ENCODE measurements at places on chromosomes 5 and 9.
A peak's percentile ranks its signal among the peaks of the same experiment; 100 is the strongest.

DNA sequence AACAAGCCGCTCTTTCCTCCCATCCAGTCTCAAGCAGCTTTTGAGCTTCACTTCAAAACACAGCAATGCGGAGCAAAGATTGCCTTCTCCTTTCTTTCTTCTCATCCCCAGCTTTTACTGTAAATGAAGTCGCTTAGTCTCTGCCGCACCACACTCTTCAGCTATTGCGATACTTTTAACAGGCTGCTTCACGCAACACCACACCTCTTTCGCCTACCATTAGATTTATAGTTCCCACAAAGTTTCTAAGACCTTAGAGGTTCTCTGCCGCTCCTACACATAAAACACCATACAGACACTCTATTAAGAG lies 711 bp downstream of the PGGT1B start:
- H3K27ac ChIP-seq = peak overlapping the region; percentile 69
- H3K4me1 ChIP-seq = peaks cover 19% of the 10 kb centered on the region
- no peaks in the 10 kb centered on the region for H3K27me3 ChIP-seq
- peak overlapping the region; percentile 75 for H3K4me3 ChIP-seq
- DNase-seq = no peak
- peaks cover 8% of the 10 kb centered on the region for H3K36me3 ChIP-seq

DNA sequence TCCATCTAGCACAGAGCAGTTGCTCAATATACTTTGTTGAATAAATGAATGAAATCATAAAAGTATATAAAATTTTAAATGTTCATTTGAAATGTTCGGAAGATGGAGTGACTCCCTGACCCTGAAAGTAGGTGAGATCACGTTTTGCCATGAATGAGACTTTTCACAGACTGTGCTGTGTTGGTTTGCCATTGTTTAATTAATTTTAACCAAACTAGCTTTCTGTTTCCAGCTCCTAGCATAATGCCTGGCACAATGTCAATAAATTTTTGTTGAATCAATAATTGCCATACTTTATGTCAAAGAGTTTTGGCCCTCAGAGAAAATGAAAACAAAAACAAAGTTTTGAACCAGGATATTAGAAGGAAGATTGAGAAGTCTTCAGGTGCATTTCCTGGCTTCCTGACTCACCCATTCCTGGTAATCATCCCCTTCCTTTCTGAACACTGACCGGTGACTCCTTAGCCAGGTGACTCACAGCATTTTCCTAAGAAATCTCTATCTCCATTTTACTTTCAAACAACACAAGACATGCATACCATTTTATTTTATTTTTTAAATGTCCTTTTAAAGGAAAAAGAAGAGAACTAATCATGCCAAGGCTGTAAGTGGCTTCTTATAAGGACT lies 15.1 kb downstream of the SLC28A3 start:
- no peak overlapping the region for H3K27ac ChIP-seq
- H3K27me3 ChIP-seq = no peaks in the 10 kb centered on the region
- H3K36me3 ChIP-seq = no peaks in the 10 kb centered on the region
- DNase-seq = no peak

DNA sequence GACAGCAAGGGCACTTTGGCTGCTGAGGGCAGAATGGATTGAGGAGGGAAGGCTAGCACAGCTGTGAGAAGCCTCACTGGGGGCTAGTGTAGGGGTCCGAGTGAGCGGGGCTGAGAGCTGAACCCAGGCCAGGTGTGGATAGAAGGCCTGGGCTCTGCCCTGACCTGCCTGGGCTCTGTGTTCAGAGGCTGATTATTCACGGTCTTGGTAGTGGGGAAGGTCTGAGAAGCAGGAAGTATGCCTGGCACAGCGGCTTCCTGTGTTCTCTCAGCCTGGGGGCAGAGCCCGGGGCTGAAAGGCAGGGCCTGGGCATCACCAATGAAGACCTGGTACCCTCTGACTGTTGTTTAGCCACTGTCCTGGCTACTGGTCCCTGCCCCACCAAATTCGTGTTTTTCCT lies 136.4 kb upstream of the TBC1D2 start:
- H3K4me3 ChIP-seq = no peak overlapping the region
- no peak overlapping the region for H3K27ac ChIP-seq
- DNase-seq = no peak
- no peaks in the 10 kb centered on the region for H3K36me3 ChIP-seq

DNA sequence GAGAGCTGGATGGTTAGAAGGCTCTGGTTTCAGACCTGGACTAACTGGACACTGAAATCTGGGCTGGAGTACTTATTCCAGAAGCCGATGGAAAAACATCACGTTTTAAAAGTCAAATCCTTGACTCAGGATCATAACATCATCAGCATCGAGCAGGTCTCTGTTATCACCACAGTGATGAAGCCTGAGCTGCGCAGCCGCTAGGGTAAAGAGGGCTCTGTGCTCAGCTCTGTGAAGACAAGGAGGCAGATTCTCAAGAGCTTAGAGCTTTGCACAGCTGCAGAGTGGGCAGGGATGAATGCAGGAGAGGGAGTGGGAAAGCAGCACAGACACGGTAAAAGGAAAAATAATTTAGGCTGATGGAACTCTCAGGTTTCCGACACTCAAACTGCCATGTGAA lies 208.8 kb upstream of the TAS2R1 start:
- H3K27me3 ChIP-seq = no peaks in the 10 kb centered on the region
- H3K4me3 ChIP-seq = no peak overlapping the region
- no peaks in the 10 kb centered on the region for H3K4me1 ChIP-seq
- no peak for DNase-seq
- H3K36me3 ChIP-seq = no peaks in the 10 kb centered on the region
- H3K27ac ChIP-seq = no peak overlapping the region

GRCh38 chr5:131661933-131662332 lies 26.9 kb upstream of the RAPGEF6 start:
- no peaks in the 10 kb centered on the region for H3K4me1 ChIP-seq
- DNase-seq = no peak
- no peak overlapping the region for H3K4me3 ChIP-seq
- no peaks in the 10 kb centered on the region for H3K27me3 ChIP-seq
- H3K36me3 ChIP-seq = peaks cover 53% of the 10 kb centered on the region
- H3K27ac ChIP-seq = no peak overlapping the region

DNA sequence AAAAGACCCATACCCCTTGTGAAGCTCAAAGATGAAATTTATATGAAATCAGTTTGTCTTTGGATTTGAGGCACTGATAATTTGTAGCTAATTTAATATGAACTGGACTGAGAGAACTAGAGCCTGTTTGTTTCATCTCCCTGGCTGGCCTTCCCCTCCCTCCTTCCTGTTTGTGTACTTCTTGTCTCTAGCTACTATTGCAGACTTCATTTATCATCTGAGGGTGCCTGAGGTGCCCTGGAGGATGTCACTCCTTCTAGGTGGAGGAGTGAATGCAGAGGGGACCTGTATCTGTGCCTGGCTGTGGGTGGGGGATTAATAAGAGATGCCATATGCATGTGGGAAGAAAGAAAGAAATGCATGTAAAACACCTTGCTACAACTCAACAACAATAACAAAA lies 22.2 kb upstream of the GNPDA1 start:
- H3K4me3 ChIP-seq = no peak overlapping the region
- H3K36me3 ChIP-seq = no peaks in the 10 kb centered on the region
- DNase-seq = no peak
- H3K4me1 ChIP-seq = no peaks in the 10 kb centered on the region
- no peak overlapping the region for H3K27ac ChIP-seq

DNA sequence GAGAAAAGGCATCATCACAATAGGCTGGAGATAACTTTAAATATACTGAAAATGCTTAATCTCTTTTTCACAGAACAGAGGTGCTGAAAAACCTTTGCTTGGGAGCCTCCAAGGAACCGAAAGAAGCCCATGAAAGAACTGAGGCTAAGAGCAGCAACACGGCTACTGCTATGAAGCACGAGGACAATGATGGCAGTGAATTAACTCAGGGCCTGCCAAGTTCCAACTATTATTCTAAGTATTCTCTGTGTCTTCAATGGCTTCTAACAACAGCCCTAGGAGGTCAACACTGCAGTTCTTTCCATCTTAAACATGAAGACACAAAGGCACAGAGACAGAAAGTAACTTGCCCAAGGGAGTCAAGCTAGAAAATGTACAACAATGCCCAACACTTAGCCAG lies 293.0 kb upstream of the DAP start:
- no peak overlapping the region for H3K4me3 ChIP-seq
- no peaks in the 10 kb centered on the region for H3K36me3 ChIP-seq
- no peak overlapping the region for H3K27ac ChIP-seq
- H3K27me3 ChIP-seq = peaks cover 35% of the 10 kb centered on the region
- no peaks in the 10 kb centered on the region for H3K4me1 ChIP-seq

DNA sequence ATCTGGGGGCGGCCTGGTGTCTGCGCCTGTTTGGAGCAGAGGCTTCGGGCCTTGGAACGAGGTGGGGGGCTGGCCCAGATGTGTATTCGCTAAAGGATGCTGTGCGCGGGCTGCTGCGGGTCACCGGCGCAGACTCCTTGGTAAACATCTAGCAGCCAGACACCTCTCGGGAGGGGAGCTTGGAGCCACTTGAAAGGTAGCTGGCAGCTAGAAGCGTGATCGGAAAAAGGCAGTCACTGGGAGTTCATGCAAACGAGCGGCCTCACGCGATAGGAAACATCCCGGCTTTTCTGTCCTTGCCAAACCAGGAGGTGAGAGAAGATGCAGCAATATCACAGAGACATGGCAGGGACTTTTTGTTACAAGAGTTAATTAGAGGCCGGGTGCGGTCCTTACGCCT lies 8.1 kb downstream of the LAMC3 start:
- H3K27ac ChIP-seq = no peak overlapping the region
- H3K27me3 ChIP-seq = peaks cover 5% of the 10 kb centered on the region
- no peak for DNase-seq
- no peaks in the 10 kb centered on the region for H3K36me3 ChIP-seq
- H3K4me3 ChIP-seq = no peak overlapping the region

Measured in SJSA1 (cell line).